ENCODE measurements at places on chromosomes 4 and X.
A peak's percentile ranks its signal among the peaks of the same experiment; 100 is the strongest.

- DNase-seq = peak; percentile 96
These were observed at the start of gene UBE2D3 for GRCh38 chr4:102826890-102827673. TSS of gene UBE2D3 (minus strand) at chr4:102827551. CDS start at chr4:102826508, 1,043 bp downstream.

GRCh38 chr4:169154121-169154520, 116.6 kb downstream of the SH3RF1 start:
- no peak for DNase-seq

DNA sequence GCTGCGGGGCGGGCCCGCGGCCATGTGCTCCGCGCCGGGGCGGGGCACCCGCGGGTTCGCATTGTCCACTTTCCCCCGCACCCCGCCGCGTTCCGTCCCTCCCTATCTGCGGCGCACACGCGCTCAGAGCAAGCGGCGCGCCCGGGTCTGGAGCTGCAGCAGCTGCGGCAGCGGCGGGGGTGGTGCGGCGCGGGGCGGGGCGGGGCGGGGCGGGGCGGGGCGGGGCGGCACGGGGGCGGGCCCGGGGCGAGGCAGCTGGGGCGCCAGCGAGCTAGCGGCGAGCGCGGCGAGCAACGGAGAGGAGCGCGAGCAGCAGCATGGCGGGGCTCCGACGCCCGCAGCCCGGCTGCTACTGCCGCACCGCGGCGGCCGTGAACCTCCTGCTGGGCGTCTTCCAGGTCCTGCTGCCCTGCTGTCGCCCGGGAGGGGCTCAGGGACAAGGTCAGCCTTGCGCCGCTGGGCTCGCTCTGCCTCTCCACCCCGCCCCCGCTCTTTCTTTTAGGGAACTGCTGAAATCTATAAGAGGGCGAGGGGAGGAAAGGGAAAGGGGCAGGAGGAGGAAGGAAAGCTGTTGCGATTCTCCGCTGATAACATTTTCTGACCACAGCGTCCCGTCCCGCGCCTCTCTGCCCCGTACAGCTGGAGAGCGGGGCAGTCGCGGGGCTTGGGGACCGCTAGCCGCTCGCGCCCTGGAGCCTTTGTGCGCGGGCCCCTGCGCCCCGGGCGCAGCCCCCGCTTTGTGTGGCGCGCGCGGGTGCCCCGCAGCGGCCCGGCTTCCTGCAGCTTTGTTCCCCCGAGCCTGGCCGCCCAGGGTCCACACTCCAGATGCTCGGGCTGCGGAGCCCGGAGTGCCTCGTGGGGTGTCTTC, at the start of gene TMEM131L:
Gene TMEM131L, plus strand, starts transcription at position 280 of the 868 bp plus-strand sequence. Its CDS starts 38 bp downstream, at position 318.
- peak; percentile 83 for DNase-seq

GRCh38 chr4:75565481-75565880, 9.6 kb downstream of the ODAPH start:
- no peak for DNase-seq

- no peak for DNase-seq
These were observed 8.3 kb upstream of the LNX1 start for GRCh38 chr4:53599632-53600031.

- no peak for DNase-seq
These were observed 53.1 kb downstream of the FAM114A1 start for GRCh38 chr4:38920677-38921076.

DNA sequence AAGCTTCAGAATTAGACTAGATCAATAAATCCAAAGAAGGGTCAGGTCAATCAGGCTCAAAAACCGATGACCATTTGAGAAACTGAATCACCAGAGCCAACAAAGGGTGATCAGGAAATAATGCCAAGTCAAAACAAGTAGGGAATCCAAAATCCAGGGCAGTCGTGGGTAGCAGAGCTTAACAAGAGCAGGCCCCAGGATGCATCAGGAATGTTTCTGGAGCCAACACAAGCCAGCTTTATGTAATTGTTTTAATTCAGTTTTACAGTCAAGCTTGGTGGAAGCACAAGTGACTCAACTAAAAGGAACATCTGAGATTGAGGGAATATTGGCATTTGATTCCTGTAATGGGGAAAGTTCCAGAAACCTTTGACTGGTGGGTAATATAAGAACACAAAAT, 237.9 kb upstream of the EDA2R start:
- DNase-seq = no peak

DNA sequence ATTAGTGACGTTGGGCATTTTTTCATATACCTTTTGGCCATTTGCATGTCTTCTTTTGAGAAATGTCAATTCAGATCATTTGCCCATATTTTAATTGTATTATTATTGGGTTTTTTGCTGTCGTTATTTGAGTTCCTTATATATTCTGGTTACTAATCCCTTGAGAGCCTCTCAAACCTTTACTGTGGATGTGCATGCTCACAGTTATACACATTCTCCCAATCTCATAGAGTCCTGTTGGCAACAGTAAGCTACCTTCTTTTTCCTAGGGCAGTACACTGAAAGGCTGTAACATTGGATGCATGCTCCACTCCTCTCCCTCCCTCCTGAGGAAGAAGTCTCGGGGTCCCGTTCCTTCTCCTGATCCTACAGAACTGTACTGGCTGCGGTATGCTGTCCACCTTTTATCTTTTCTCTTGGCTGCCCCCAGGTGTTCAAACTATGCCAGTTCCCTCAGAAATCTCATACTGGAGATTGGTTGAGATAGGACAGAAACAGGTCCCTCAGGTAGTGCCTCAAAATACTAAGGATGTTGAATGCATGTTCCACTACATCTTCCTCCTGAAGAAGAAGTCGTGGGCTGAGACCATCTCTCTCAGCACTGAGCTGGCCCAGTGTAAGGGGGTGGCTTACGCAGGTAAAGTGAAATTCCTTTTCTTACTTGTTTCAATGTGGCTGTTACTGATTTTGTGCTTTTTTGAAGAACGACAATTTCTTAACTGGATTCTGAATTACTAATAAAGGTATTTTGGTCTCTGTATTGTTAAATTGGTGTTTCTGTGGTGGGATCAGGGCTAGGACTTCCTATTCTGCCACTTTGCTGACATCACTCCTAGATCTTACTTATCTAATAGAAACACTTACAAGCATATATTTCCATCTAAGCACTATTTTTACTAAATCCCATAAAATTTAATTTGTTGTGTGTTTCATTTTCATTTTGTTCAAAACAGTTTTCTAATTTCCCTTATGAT, 145.4 kb upstream of the HUWE1 start:
- DNase-seq = no peak

All from posterior cingulate gyrus (tissue), 11 donors.